ENCODE measurements at places on chromosomes 5 and 9.

GRCh38 chr5:174798551-174798951 is 74.2 kb downstream of the MSX2 start:
- no peak for DNase-seq

DNA sequence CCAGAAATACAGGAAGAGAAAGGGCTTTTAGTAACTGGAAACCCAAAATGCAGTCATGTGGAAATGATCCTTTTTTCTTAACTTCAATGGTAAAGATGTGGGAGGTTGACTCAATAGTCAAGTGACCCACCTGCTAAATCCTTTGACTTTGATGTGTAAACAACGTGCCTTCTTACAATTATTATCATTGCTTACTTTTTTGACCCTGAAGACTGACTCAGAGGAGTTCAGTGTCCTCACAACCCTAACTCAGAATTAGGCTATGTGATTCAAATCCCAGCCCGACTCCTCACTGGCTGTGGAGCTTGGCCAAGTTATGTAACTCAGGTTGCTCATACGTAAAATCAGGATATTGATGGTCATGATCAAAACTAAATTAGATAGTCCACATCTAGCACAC is 27.9 kb downstream of the ANXA1 start:
- DNase-seq: no peak

GRCh38 chr5:34486160-34486848 is 169.8 kb upstream of the RAI14 start:
- DNase-seq: peak; percentile 90

DNA sequence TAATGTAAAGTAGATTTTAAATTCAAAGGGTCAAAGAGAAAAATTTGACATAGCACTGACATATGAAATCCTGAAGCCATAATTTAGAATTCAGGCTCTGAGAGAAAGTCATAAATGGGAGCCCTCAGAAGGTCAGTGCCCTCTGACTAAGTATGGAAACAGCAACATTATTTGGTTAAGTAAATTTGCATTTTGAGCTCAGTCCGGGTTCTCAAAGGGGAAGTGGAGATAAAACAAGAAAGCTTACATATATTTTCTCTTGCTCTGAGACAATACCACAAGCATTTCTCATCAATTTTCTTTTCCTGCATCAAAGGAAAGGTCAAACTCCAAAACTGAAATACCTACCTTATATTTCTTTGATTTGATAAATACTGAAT is 348.0 kb downstream of the SEMA5A start:
- DNase-seq: no peak

- DNase-seq: no peak
These were observed 133.9 kb downstream of the JAKMIP2 start for GRCh38 chr5:147648597-147648996.

DNA sequence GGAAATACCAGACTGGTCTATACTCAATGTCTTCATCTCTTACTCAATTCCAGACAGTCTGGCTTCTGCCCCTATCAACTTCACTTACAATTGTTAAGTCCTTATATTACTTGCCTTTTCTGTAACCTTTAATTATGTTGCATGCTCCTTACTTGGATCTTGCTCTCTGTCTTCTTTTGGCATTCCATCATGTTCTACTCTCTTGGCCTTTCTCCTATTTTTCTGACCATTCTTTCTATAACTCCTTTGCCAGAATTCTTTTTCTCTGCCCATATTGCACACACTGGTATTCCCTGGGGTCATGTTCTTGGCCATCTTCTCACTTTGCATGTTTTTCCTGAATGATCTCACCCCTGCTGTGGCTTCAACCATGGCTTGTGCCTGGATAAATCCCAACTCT is 209.8 kb upstream of the ZNF462 start:
- no peak for DNase-seq

GRCh38 chr5:74497706-74498105 is 142.8 kb downstream of the ENC1 start:
- no peak for DNase-seq

- no peak for DNase-seq
These were observed 218.4 kb upstream of the KLF4 start for GRCh38 chr9:107707915-107708441.

GRCh38 chr9:108300306-108301287 is 555.2 kb downstream of the ACTL7B start:
- DNase-seq: no peak

DNA sequence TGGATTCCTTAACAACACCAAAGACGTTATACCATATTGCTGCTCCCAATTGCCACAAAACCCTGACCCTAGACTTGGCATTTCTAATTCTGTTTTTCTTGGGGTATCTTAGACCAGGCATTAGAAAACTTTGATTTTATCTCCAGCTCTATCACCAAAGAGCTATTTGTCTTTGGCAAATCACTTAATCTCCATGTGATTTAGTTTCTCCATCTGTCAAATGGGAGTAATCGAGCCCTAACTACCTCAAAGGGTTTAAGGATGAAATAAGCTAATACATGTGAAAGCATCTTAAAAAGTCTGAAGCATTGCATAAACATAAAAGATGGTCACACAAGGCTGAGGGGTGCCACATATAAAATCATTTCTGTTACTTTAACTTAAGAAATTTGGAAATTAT is 60.6 kb downstream of the FYB1 start:
- DNase-seq: no peak

GRCh38 chr5:72559866-72560766 is 52.9 kb upstream of the ZNF366 start:
- DNase-seq: no peak

- DNase-seq: no peak
These were observed 255.8 kb upstream of the SLC24A2 start for GRCh38 chr9:20044686-20045085.

GRCh38 chr5:141524604-141525597 is 36.0 kb downstream of the PCDHGC5 start:
- DNase-seq: peak; percentile 70

GRCh38 chr5:42884326-42884725 is 72.6 kb upstream of the SELENOP start:
- no peak for DNase-seq

DNA sequence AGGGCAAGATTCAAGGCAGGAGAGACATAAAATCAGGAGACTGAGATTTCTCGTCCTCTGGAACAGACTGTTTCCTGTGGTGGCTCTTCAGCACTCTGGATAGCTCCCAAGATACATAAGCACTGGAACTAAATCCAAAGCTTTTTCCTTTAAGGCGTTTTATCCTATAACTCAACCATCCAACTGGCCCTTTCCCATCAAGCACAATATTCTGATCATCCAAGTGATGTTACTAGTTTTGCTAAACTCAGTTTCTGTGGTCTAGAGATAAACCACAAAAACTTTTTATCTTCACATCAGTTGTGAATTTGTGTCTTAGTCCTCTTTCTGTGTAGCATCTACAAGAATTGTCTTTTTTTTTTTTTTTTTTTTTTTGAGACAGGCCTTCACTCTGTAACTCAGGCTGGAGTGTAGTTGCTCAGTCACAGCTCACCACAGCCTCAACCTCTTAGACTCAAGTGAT is 299.4 kb downstream of the COX7C start:
- no peak for DNase-seq

DNA sequence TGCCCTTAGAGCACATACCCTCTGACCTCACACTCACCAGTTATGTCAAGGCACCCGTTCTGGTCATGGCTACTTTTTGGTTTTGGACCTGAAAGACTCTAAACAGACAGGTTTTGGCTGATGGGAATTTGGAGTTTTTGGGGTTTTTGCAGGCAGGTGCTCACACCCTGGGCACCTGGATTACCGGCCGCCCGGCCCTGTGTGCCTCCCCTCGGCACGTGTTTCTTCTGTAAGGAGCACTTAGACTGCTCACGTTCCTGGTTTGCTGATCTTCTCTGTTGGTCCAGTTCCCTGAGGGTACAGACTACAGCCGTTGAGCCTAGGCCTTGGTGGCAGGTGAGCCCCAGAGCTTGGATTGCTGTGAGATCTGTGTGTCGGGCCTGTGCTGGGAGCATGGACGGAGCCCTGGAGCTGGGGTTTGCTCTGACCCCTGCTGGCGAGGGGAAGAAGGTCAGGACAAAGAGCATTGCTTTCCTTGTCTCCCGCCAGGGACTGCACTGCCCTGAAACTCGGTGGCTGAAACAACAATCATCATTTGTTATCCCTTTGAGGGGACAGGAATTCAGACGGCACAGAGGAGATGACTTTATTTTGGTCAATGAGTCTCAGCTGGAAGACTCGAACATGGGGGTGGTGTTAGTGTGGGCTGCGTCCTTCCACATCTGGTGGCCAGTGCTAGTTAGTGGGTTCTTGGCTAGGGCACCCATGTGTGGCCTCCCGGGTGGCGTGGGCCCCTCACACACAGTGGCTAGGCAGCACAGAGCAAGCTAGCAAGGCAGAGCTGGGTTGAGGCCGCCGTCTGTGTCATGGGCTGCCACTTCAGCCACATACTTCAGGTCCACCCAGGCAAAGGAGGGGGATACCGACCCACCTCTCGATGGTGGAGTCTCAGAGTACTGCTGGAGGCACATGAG is 76.4 kb downstream of the EHMT1 start:
- DNase-seq: no peak

DNA sequence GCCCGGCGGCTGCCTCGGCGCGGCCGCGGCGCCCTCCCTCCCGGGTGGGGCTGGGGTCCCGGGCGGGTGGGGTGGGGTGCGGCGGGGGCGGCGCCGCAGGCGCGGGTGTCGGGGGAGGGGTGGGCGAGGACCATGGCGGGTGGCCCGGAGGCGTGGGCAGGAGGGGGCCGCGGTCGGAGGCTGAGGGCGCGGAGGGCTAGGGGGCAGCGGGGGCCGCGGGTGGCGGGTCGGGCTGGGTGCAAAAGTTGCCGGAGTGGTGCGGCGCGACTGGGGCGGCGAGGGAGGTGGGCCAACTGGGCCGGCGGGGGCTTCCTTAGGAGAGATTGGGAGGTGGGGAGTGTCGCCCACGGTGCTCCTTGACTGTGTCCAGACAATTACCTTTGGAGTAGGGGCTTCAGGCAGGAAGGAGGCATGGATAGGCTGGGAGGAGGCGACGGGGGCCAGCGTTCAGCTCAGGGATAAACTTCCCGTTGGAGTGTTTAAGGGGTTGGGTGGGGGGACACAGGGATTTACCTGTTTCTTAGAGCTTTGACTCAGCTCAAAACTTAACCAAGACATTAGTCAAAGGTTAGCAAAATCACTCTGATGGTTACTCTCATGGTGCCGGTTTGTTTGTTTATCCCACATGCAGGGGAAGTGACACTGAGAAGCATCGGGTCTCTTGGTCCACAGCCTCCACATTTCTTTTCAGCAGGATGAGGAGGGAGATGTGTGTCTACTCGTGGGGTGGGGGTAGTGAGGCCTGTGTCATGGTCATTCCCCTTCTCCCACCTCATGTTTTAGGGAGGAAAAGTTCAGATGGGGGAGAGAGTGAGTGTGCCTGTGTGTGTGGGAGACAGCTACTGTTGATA is 859 bp downstream of the CSNK1G3 start:
- DNase-seq: peak; percentile 78

DNA sequence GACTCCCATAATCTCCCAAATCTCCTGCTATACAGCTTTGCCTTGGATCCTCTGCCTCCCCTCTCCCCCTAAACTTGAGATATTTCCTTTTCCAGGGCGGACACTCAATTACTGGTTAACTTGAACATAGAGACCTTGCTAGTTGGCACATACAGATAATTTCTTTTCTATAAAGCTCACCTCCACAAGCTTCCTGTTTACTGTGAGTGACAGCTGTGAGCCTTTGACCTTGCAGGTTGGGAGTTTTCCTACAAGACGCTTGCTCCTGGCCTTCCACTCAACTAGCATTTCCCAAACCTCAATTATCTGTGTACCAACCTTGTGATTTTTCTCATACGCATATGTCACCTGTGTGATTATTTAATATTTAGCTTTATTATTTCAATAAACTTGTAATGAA is 114.5 kb downstream of the GNA14 start:
- DNase-seq: no peak

GRCh38 chr9:77469515-77470231 is 178.4 kb downstream of the GNA14 start:
- no peak for DNase-seq

- no peak for DNase-seq
These were observed 111.5 kb upstream of the BASP1 start for GRCh38 chr5:17105744-17106418.

GRCh38 chr5:90135779-90136378 is 273.7 kb downstream of the CETN3 start:
- no peak for DNase-seq

DNA sequence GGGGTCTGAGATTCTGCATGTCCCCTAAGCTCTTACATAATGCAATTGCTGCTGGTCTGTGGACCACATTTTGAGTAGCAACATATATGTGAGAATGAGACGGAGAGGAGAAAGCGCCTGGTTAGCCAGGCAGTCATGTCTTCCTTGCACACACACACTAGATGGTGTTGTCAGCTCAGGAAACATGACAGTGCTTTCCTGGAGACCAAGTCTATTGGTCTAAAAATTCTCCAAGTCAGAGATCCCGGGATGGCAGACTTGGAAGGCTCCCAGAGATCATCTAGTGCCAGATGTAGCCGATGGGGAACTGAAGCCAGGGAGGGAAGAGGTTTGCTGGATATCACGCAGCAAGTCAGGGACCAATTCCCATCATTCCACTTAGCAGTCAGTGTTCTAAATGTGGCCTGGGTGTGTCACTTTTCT is 53.4 kb downstream of the GALNT12 start:
- no peak for DNase-seq

Data from activated CD8-positive, alpha-beta memory T cell treated with anti-CD3 and anti-CD28 coated beads, Interleukin-2, amount 50 U/mL, for 48 hours (primary cell).